ENCODE measurements at places on chromosomes 3 and 15.

- DNase-seq, result no peak
Measured at GRCh38 chr15:101306341-101307047, 11.4 kb upstream of the SNRPA1 start.

GRCh38 chr15:76501011-76501410 is 164.4 kb downstream of the ISL2 start:
- no peak for DNase-seq

DNA sequence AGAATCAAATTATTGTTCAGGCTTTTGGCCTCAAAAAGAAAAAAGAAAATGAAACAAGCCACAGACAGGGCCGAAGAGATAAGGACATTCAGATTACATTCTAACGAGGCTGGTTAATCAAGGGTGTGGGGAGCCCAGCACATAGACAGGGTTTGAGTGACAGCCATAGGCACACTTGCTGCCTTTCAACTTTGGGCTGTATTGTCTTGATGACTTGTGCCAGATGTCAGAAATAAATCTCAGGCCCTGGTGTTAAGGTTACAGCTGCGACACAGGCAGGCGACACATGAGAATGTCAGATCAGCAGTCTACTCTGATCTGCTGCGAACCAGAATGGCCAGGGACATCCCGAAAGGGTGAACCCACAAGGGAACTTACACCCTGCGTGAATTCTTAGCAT is 231.2 kb upstream of the ARRDC4 start:
- no peak for DNase-seq

GRCh38 chr15:100691321-100691720 is 88.9 kb downstream of the ASB7 start:
- no peak for DNase-seq

- DNase-seq, result no peak
Measured at GRCh38 chr3:4515916-4516579, 22.9 kb downstream of the ITPR1 start.

DNA sequence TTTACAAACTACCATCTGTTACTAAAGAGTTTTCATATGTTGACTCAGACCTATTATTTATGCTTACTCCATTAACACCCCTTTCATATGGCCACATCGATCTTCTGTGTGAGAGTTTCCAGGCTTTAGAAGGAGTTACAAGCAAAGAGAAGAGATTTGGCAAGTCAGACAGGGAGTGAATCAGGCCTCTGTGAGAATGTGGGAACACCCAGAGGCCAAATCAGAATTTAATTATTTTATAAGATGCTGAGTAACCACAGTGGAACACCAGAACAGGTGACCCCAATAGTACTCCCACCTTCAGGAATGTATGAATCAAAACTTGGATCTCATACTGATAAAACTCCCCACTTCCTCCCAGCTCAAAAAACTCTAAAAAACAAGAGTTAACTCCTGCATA is 42.0 kb downstream of the IFT57 start:
- DNase-seq, result no peak

- no peak for DNase-seq
Measured at GRCh38 chr3:71129611-71130431, 453.7 kb downstream of the FOXP1 start.

Measured in activated CD4-positive, alpha-beta T cell treated with anti-CD3 and anti-CD28 coated beads, Interleukin-2, amount 50 U/mL, for 24 hours (primary cell).